ENCODE measurements at places on chromosomes 5 and 9. TPM values are rescaled to one million over a fixed set of nuclear protein-coding genes. Genes with fewer than 3 reads are reported as not detected.

GRCh38 chr9:6645355-6646292 lies at the start of gene GLDC:
Gene GLDC (minus strand): TSS chr9:6645729. CDS start chr9:6645499, 230 bp downstream.
- no peak for DNase-seq

DNA sequence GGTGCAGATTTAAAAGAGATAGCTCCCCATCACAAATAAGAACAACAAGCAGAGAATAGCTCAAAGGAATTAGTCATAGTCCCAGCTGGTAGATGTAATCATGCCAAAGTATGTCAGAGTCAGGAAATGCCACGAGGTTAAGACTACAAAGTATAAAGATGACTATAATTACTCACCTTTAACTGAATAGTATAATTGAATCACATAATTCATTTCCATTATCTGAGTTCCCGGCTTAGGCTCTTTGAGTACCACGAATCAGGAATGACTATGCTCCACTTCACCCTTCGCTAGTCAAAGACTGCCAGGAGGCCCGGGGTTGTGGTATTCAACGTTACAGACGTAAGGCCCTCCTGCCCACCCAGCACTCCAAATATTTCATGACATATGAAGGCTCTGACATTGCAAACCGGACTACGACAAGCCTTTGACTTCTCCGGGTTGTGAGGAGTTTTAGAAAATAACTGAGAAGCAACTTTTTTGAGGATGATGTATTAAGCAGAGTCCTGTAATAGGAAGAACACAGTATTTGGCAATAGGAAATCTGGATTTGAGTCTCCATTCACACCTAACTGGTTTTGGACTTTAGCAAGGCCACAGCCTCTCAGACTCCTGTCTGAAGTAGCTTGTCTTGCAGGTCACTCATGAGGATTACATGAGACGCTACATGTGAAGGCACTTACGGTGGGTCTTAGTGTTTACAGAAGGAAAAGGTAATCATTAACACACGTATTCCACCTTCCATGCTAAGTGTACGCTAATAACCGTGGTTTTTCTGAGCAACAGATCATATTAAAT lies 64.6 kb downstream of the ENC1 start:
- no peak for DNase-seq

DNA sequence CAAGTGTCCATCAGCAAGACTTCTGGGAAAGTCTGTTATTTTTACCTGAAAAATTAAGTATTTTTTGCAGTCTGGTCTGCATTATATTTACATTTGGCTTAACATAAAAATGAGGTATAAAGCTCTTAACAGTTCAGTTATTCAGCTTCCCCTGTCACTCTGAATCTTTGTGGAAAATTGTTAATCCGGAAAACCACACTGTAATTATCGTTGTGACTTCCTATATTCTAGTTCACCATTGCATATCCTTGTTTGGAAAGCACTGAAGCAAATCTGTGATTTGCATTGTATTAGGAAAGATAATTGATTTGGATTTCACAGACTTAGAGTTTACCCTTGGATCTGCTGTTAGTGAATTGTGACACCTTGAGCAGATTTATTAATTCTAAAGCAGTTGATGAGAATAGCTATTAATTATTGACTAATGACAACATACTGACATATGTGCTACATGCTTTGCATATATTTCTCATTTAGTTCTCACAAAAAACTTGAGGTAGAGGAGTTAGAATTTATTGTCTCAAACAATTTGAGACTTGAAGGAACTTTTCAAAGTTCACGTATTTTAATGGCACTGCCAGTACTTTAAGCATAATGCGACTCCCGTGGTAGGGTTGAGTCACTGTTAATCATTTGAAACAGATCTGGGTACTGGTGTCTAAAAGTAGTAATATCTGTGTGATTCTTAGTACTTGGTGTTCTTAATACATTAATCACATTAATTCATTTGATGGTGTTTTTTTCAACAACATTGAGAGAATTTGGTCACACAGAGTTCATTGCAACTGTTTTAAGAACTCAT lies 71.8 kb upstream of the LRRC70 start:
- DNase-seq, result no peak

Gene BRD8
- 45.8 TPM for total RNA-seq

GRCh38 chr9:95666785-95667155 lies 150.0 kb upstream of the PTCH1 start:
- DNase-seq, result no peak

GRCh38 chr9:131807144-131807983 lies 67.5 kb upstream of the RAPGEF1 start:
- no peak for DNase-seq

Gene ACTBL2
- total RNA-seq, result not detected

All from urinary bladder (tissue), 4 donors.